ENCODE measurements at places on chromosomes 5 and 9. TPM values are rescaled to one million over a fixed set of nuclear protein-coding genes. Genes with fewer than 3 reads are reported as not detected.

Gene OMD
- 0.95 TPM for total RNA-seq

Gene TAF11L10
- total RNA-seq = not detected

Gene PKD2L2
- not detected for total RNA-seq

Gene WNT8A
- not detected for total RNA-seq

Gene ZNF454
- 2.8 TPM for total RNA-seq

Gene CAMSAP1
- total RNA-seq = 15.0 TPM

Gene FAM221B
- total RNA-seq = not detected

Gene TMEM232
- 6.3 TPM for total RNA-seq

Gene PDCD1LG2
- total RNA-seq = 1.9 TPM

Gene AGXT2
- total RNA-seq = not detected

Gene KCNT1
- not detected for total RNA-seq

Gene LCN9
- total RNA-seq = not detected

Gene PLPP7
- total RNA-seq = 1.7 TPM

Gene FAM153A
- not detected for total RNA-seq

Measured in bronchial smooth muscle cell (primary cell).